Germinal center (tissue), 1 donor: ENCODE measurements at places on chromosomes 13 and 19.

DNA sequence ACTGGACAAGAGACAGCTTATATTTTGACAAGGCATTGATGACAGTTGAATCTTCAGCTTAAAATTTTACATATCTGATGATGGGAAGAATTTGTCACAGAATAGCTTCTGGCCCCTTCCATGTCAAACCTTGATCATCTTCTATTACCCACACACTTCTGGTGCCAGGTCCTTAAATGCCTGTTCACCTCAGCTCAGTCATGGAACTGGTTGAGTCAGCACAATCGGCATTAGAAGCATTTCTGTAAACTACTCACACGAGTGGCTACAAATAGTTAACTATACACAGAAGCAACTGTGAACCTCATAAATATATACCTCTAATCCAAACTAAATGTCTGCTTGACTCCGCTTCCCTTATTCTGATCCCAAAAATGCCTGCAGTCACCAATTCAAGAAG lies 161.2 kb downstream of the FOXO1 start:
- DNase-seq: no peak

GRCh38 chr19:38554676-38555141 lies 63.0 kb downstream of the MAP4K1 start:
- no peak for DNase-seq

DNA sequence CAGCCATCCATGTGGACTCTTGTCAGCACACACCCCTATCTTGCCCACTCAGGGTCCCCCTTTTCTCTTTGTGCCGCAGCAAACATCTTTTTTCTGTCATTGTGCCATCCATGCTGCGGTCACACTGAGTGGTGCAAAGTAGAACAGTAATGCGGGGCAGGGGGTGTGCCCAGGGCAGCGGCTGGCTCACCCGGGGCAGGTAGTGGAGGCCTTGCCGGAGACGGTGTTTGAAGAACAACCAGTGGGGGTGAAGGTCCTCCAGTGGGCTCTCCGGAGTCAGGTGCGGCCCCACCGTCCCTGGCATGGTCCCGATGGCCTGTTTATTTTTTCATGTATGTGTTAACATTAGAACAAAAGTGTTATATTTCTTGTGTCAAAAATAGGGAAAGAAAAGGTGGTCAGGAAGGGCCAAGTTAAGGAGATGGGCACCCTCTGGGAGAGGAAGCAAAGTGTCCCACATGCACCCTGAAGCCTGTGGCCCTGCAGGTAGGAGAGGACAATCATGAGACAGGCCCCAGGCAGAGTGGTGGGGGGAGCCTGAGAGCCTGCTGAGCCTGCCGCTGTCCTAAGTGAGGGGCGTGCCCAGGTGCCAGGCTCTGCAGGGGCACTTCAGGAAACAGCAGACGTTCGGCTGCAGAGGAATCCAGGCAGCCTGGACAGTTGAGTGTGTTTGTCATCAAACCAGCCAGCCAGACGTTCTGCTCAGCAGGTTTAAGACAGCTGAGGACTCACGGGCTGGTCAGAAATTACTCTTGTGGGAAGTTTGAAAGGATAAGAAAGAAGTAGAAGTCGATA lies 12.3 kb downstream of the TSSK6 start:
- DNase-seq: no peak

DNA sequence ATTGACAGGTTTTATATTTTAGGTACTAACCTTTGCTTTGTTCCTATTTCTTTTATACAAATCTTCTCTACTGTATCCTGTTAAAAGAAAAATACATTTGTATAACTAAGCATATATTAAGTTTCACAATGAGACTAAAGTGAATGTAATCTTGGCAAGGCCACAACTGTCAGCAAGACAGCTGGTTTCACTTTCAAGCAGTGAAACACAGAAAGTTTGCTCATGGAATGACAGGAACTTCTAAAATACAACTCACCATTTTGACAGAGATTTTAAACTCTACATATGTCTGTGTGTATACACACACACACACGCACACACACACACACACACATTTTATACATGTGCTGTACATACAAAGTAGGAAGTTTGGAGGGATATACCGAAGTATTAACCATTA lies 53.3 kb downstream of the PARP4 start:
- DNase-seq: no peak

GRCh38 chr19:8089664-8090601 lies 37.4 kb downstream of the CCL25 start:
- no peak for DNase-seq

DNA sequence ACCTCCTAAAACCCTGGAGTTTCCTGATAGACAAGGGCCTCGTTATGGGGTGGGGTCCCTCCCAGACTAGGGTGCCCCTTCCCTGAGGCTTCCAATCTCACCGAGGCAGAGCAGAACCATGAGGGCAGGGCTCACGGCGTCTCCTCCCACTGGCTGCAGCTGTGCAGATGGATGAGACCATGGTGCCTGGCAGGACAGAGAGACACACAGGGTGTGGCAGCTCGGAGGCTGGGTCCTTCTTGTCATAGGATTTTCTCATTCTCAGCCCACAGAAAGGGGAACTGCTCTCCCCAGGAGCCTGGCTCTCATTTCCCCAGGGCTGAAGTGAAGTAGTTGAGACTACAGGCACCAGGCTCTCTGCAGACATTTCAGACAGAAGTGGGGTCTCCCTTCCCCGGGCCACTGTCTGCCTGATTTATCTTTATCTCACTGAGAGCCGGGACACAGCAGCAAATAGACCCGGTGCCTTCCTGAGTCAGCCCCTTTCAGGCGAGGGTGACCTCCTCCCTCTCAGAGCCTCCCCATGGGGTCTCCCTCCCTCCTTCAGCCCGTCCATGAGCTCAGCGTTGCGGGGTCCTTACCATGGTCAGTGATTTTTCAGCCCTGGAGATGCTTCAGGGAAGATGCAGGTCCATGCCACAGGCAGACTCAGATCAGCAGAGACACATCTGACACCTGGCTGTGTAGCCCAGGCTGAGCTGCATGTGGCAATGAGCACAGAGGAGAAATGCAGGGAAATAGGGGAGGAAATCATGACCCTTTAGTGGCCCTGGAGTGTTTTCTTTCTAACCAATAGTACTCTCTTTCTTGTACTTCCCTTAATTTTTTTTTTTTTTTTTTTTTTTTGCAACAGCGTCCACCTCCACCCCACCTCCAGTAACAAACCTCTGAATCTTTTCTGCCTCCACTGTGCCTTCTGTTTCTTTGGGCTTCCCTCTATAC lies at the start of gene LILRA5:
Gene LILRA5 (minus strand): TSS at position 731 of the 942 bp plus-strand sequence. CDS start 147 bp downstream, at position 584.
- DNase-seq: no peak

DNA sequence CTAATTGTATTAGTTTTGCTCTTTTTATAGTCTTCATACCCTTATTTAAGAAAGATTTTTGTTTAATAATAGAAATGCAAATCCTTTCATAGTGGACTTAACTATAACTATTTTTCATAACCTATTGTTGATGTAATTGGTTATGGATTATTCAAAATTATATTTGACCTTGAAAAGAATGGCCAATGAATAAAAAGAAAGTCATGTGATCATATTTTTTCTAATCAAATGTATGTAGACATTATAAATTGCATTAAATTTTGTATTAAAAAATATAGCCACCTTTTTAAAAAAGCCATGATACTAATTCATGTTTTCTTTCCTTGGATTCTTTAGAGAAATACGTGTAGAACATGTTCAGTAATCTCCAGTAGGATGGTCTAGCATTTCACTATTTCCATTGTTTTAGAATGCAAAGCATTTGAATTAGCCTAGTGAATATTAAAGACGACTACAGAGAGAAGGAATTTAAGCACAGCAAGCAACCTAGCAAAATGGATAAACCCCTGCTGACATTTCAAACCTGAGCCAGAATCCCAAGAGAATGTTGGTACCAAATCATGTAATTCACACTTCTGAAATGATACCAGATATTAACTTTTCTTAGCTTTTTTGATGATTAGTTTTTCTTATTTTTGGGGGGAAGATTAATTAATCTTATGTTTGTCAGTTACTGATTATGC lies 1297.4 kb upstream of the MIR17HG start:
- no peak for DNase-seq

DNA sequence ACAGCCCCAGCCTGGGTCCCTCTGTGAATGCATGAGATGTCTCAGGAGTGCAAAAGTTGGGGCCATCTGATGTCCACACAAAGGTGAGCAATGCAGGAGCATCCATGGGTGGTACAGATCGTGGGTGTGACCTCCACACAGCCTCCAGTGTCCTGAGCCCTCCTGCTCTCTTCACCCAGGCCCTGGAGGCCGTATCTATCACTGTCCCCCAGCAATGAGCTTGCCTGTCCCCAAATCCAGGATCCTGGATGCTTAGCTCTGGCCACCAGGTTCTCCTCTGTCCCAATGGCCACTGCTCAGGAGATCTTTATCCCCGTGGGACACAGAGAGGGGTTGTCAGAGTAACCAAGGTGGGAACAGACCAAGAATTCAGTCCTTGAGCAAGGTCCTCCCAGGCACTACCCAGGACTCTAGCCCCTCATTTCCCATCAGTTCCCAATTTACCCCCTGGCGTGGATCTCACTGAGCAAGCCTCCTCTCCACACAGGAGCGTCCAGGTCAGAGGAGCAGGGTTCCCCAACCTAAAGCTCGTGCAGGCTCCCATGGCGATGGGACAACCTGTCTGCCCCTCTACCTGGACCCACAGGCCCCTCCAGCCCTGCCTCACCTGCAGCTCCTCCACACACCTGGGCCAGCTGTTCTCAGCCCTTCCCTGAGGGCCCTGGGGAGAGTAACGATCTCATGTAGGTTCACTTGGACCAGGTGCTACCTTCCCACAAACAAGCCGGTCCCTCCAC lies 11.3 kb downstream of the CEACAM21 start:
- no peak for DNase-seq

DNA sequence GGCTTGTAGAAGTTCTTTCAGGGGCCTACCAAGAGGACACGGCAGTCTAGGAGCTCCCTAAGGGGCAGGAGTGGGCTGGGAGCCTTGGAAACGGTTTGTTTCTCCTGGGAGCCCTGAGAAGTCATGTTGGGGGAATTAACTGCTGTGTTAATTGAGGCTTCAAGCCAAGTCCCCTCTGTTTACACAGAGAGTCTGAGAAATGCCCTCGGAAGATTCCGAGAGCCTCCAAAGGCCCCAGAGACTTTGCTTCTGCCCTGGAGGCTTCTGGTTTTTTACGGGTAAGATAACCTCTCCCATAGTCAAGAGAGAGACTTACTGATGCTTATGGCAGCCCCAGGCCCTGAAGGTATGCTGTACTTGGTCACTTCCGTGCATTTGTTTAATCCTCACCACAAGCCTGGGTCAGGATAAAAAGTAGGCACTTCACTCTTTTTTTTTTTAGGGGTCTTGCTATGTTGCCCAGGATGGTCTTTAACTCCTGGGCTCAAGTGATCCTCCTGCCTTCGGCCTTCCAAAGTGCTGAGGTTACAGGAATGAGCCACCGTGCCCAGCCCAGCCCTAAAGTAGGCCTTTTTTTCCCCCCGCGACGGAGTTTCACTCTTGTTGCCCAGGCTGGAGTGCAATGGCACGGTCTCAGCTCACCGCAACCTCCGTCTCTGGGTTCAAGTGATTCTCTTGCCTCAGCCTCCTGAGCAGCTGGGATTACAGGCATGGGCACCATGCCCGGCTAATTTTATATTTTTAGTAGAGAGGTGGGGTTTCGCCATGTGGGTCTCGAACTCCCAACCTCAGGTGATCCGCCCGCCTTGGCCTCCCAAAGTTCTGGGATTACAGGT lies 15.2 kb downstream of the IER2 start:
- DNase-seq: no peak

DNA sequence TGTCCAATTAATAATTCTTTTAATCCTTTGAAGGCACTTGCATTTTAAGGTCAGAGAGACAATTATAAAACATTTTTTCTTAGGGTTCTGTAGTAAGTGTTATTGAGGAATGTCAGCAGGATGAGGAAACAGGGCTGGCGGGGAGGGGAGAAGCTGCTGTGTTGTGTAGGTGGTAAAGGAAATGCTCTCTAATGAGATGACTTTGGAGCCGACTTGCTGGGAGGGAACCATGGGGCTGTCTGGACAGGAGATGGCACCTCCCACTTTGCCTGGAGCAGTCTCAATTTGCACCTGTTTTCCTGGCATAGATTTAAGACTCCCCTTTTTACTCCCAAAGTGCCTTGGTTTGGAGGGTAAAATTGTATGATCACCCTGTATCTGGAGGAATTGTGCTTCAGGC lies 230.4 kb downstream of the ATP8A2 start:
- DNase-seq: no peak

- DNase-seq: no peak
These were observed 47.5 kb upstream of the MBNL2 start for GRCh38 chr13:97174638-97175037.

GRCh38 chr13:31742097-31742734 lies 2.9 kb downstream of the RXFP2 start:
- DNase-seq: peak; percentile 61

GRCh38 chr13:46383383-46383782 lies 3.7 kb downstream of the RUBCNL start:
- DNase-seq: no peak

GRCh38 chr13:23598369-23598768 lies 28.2 kb downstream of the TNFRSF19 start:
- no peak for DNase-seq

GRCh38 chr13:78103936-78104335 lies 185.3 kb upstream of the EDNRB start:
- DNase-seq: no peak

DNA sequence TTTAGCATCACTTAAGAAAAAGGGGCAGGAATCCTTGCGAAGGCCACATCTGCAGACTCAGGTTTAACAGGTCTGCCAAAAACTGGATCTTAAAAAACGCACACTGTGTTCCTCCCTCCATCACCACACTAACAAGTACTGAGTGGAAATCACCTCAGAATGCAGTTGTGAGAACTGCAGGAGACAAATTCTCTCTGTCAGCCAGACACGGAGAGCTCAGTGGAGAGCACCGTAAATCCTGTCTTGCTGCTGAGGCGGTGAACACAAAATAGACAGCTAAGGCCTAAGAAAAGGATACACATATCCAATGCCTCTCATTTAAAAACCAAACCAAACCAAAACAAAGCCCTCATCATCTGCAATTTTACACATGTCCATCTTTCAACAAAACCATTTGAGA lies 1287.6 kb downstream of the EFNB2 start:
- no peak for DNase-seq

- no peak for DNase-seq
These were observed 15.1 kb upstream of the EPHX3 start for GRCh38 chr19:15247107-15248014.

GRCh38 chr13:63517371-63517770 lies 2101.7 kb upstream of the PCDH20 start:
- DNase-seq: no peak

GRCh38 chr19:48378194-48378570 lies 13.2 kb downstream of the KDELR1 start:
- DNase-seq: no peak

GRCh38 chr13:112526146-112526853 lies 61.7 kb downstream of the TUBGCP3 start:
- DNase-seq: no peak

GRCh38 chr13:103528437-103528836 lies 462.2 kb upstream of the SLC10A2 start:
- no peak for DNase-seq

DNA sequence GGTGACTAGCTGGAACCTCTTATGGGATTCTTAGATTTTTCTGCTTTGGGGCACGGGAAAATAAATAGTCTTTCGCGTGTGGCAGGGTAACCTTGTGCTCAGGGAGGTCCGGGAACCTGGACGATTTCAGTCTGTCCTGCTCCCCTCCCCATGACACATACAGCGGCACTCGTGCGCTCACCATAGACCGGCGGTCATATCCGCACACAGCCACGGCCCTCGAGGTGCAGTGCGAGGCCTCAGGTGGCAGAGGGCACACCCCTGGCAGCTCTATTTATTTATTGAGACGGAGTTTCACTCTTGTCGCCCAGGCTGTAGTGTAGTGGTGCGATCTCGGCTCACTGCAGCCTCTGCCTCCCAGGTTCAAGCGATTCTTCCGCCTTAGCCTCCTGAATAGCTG lies 3.0 kb downstream of the ONECUT3 start:
- DNase-seq: no peak

- DNase-seq: no peak
These were observed 25.8 kb upstream of the MEDAG start for GRCh38 chr13:30880151-30880855.
